ENCODE measurements at places on chromosomes 13 and 19.

DNA sequence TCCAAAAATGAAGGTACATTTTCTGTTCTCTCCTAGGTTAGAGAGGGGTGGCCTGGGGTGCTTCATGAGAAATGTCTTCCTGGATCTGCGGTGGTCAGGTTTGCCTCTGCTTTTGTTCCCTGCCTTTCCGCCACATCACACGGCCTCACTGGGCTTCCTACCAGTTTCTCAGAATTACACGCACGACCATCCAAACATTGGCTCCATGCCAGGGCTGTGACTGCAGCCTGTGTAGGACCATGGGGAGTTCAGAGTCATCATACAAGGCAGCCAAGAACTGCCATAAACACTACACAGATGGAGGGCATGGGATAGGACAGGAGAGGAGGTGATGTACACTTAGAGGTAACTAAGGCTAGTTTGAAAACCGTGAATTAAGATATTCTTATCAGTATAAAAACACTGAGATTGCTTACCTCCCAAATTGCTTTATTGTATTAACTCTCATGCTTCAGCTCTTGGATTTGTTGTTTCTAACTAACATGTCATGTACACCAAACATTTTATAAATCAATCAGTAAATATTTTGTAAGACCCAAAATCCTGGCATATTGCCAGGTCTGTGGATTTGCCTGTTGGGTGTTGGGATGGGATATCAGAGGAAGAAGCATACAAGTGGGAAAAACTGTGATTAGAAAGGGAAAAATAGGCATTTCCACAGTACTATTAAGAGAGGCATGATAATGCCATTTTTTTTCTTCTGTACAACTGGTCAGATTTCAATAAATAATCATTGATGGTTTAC lies 45.2 kb downstream of the CDADC1 start:
- no peak for DNase-seq

- peak; percentile 52 for DNase-seq
Measured at GRCh38 chr19:12495002-12495802, 10.6 kb upstream of the ZNF709 start.

- no peak for DNase-seq
Measured at GRCh38 chr13:53921473-53921872, 892.9 kb downstream of the OLFM4 start.

DNA sequence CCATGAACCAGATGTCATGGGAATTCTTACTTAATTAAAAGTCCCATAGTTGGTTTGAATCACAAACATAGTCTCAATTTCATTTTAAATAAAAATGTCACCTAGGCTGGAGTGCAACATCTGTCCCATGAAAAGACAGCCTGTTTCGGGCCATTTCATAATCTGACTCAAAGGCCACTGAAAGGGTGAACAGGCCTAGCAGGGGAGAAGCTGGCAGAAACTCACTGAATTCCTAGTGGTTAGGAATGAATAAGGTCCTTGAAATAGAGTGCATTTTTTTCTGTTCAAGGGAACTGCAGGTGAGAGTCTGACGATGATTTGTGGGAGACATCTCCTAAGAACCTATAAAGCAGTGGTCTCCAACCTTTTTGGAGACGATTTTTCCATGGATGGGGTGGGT lies 44.0 kb upstream of the PCCA start:
- no peak for DNase-seq

DNA sequence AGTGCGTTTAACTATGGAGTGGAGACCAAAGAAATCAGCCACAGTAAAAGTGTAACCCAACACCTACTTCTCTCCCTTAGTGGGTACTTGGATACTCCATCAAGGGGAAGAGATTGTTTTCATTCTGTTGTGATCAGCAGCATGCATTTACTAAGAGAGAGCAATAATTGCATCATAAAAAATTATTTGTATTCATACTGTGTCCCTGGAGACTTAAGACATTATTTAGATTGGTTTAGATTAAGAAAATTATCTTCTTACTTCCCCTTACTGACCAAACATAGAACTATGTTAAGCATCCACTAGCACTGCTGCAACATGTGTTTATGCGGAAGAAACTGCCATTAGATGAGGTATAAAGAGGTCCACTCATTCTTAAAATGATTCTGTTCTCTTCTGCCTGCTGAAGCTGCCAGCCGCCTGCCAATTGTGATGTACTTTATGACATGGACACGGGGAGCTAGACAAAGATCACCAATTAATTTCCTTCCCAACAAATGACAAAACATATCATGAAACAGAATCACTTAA lies 738.5 kb downstream of the DIAPH3 start:
- DNase-seq: no peak

GRCh38 chr13:113671066-113672001 lies 4.3 kb downstream of the GRK1 start:
- no peak for DNase-seq

GRCh38 chr13:21528616-21529015 lies 69.5 kb upstream of the ZDHHC20 start:
- DNase-seq: no peak

- no peak for DNase-seq
Measured at GRCh38 chr19:47353307-47353712, 4.2 kb downstream of the DHX34 start.

GRCh38 chr19:51712461-51713081 lies 11.2 kb downstream of the HAS1 start:
- DNase-seq: no peak

- DNase-seq: no peak
Measured at GRCh38 chr19:14525729-14526128, 3.7 kb upstream of the TECR start.

- DNase-seq: no peak
Measured at GRCh38 chr13:29160862-29161261, 340.7 kb downstream of the MTUS2 start.

- no peak for DNase-seq
Measured at GRCh38 chr13:43270130-43270830, 246.9 kb downstream of the DNAJC15 start.

DNA sequence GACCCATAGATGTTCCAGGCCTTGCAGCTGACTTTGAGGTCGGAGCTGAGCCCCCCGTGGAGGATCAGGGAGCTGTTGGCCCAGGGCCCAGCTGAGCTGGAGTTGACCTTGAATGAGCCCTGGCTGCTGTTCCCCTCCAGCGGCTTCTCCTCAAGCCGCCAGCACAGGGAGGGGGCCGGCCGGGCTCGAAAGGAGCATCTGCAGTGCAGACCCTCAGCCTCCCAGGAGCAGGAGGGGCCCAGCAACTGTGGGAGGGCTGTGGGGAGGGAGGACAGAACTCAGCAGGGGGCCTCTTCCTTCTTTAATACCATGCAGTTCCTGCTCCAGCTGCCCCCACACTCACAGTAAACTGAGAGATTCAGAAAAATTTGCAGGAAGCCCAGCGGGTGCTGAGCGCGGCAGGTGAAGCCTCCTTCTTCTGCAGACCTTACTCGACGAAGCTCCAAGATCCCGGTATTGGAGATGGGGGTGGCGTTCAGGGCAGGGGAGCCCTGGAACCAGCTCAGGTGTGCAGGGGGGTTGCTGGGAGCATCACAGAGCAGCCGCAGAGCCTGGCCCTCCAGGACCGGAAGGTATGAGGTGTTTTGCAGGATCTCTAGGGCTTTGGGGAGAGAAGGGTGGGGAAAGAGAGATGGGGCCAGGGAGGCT lies 2.6 kb downstream of the SIGLEC5 start:
- no peak for DNase-seq

GRCh38 chr19:262125-262524 lies 29.1 kb downstream of the PLPP2 start:
- no peak for DNase-seq

- peak; percentile 5 for DNase-seq
Measured at GRCh38 chr13:99150575-99151361, 49.9 kb upstream of the UBAC2 start.

- no peak for DNase-seq
Measured at GRCh38 chr19:6459262-6460098, at the start of gene SLC25A23. SLC25A23 (minus strand) TSS chr19:6459792; CDS start chr19:6459628, 164 bp downstream.

Data from amniotic stem cell (primary cell).